Ascending aorta (tissue), 2 donors: ENCODE measurements at places on chromosomes 2 and 18. TPM values are rescaled to one million over a fixed set of nuclear protein-coding genes. Genes with fewer than 3 reads are reported as not detected.

The TCF23 gene
- total RNA-seq: not detected

The CTAGE1 gene
- not detected for total RNA-seq

The UGT1A4 gene
- total RNA-seq: not detected

The RIT2 gene
- total RNA-seq: not detected

DNA sequence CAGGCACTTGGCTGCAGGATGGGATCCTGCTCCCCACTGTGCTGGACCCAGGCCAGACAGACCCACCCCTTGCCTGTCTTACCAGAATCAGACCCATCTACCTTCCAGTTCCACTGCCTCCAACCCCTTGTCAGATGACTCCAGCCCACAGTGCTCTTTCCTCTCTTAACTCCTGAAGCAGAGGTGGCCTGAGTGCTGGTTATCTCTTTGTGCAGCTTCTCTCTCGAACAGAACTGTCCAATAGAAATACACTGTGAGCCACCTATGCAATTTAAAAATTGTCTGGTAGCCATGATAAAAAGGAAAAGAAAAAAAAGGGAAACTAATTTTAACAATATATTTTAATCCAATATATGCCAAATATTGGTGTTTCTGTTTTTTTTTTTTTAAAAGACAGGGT is 160.2 kb upstream of the SMAD2 start:
- no peak for DNase-seq
- H3K4me3 ChIP-seq: no peak overlapping the region
- no peaks in the 10 kb centered on the region for H3K27me3 ChIP-seq
- H3K4me1 ChIP-seq: no peaks in the 10 kb centered on the region
- H3K27ac ChIP-seq: no peak overlapping the region
- H3K36me3 ChIP-seq: no peaks in the 10 kb centered on the region

DNA sequence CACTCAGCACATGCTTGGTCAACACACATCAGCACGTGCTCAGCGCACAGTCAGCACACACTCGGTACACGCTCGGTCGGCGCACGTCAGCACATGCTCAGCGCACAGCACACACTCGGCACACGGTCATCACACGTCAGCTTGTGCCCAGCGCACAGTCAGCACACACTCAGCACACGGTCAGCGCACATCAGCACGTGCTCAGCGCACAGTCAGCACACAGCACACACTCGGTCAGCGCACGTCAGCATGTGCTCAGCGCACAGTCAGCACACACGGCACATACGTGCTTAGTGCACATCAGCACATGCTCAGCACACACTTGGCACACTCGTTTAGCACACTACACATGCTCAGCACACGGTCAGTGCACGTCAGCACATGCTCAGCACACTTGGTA is 49.7 kb upstream of the NFATC1 start:
- no peak for DNase-seq
- no peak overlapping the region for H3K4me3 ChIP-seq

- no peak for DNase-seq
- no peaks in the 10 kb centered on the region for H3K27me3 ChIP-seq
- no peaks in the 10 kb centered on the region for H3K36me3 ChIP-seq
- no peaks in the 10 kb centered on the region for H3K4me1 ChIP-seq
Observed at GRCh38 chr18:62037012-62037742, 144.4 kb upstream of the RNF152 start.
